ENCODE measurements at places on chromosomes 2 and 18.

DNA sequence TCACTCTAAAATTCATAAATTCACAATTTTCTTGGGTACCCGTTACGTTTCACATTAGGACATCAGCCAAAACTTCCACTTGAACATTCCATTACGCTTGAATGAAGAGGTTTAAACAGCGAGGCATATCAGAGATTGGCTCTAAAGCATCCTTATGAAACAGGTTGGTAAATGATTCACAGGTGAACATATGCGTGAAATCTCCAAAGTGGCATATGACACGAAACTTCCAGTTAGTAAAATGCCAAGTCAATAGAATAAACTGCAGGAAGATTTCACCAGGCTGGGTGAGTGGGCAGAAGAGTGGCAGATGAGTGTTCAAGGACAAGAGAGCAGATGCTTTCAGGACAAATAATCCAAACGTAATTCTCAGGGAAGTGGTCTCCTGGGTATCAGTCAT, 33.9 kb upstream of the GLS start:
- no peak for DNase-seq

DNA sequence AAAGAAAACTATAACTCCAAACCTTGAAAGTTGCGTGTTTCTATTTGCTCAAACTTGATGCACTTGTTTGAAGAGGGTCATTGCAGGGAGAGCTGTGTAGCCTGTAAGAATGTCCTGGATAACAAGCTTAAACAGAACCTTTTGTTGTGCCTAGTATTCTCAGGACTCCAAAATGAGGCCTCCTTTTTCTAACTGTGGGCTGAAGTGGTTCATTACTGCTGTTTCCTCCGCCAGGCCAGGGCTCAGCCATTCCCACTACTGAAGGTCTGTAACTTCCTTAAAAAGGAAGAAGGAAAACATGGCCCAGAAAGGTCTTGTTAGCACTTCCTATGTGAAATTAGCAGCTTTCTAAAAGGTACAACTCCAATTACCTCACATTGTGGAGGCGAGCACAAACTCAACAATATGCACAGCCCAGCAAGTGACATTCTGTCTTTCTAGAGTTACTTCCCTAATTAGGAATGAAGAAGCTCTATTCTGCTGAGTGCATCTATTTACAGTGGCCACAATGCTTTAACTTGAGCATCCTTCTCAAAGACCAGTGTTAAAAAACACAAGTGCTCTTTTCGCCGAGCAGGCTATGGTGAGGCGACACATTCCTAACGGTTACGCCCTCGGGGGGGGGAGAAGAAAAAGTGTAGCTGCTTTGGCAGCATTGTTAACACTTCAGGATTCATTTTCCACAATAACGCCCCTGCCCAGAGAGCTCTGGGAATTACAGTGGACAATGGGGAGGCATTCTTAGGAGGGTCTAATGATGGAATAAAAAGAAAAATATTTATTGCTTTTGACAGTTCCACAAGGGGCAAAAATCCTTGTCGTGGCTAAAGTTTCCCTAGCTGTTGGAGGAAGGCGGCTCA, 136.9 kb upstream of the SIX3 start:
- DNase-seq, result no peak

GRCh38 chr2:186570604-186571003, 19.3 kb upstream of the ITGAV start:
- DNase-seq, result no peak

DNA sequence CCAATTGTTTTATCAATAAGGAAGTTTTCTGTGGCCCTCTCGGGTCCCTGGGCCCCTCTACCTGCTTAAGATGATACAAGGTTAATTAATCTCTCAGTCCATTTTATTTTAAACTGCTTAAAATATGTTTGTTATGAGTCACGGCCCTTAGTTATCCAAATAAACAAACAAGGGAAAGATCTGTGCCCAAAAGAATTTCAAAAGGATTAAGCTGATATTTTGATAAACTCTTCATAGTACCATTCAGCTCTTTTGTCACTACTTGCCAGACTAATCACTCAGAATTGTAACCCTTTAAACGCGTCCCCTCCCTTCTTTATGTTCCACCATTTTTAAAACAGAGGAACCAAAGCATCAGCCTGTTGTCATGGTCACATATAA, 144.7 kb upstream of the STK17B start:
- no peak for DNase-seq

- DNase-seq, result no peak
Observed at GRCh38 chr18:36706134-36706881, 122.5 kb downstream of the TPGS2 start.

DNA sequence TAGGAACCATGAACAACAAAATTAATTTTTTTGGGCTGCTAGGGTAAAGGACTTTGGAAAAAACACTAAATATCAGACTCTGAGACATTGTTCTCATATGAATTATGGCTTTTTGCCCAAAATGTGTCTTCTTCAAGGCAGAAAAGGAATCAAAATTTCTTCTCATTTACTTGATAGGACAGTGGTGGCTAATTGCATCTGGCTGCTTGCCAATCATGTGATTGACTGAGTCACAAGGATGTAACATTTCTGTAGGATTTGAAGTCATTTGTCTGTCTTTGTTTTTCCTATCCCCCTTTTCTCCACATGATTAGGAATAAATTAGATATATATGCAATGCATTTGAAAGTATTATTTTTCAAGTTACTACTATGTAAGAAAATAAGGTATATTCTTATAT, 130.2 kb downstream of the SLC4A10 start:
- no peak for DNase-seq

GRCh38 chr18:55651236-55651635, 63.2 kb upstream of the TCF4 start:
- no peak for DNase-seq

- no peak for DNase-seq
Observed at GRCh38 chr2:200814917-200815316, 3.2 kb downstream of the BZW1 start.

GRCh38 chr2:20073460-20073859, 22.0 kb upstream of the LAPTM4A start:
- DNase-seq, result no peak

GRCh38 chr2:196927376-196928225, 1.1 kb upstream of the PGAP1 start:
- peak; percentile 8 for DNase-seq

DNA sequence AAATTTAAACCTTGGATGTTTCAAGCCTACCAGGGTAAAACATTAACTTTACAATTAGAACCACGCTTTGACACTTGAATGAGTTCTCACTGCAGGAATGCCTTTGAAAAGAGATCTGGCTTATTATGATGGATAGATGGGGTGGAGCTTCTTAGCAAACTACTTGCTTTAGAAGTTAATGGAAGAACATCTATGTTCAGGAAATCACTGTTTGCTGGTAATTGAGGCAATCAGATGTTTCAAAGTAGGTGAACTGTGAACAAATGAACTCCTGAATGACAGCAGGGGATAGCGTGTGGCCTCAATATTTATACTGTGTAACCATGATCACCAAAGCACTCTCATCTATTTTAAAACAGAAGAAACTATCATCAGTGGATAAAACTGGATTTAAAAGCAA, 383.6 kb downstream of the PIK3C3 start:
- no peak for DNase-seq

DNA sequence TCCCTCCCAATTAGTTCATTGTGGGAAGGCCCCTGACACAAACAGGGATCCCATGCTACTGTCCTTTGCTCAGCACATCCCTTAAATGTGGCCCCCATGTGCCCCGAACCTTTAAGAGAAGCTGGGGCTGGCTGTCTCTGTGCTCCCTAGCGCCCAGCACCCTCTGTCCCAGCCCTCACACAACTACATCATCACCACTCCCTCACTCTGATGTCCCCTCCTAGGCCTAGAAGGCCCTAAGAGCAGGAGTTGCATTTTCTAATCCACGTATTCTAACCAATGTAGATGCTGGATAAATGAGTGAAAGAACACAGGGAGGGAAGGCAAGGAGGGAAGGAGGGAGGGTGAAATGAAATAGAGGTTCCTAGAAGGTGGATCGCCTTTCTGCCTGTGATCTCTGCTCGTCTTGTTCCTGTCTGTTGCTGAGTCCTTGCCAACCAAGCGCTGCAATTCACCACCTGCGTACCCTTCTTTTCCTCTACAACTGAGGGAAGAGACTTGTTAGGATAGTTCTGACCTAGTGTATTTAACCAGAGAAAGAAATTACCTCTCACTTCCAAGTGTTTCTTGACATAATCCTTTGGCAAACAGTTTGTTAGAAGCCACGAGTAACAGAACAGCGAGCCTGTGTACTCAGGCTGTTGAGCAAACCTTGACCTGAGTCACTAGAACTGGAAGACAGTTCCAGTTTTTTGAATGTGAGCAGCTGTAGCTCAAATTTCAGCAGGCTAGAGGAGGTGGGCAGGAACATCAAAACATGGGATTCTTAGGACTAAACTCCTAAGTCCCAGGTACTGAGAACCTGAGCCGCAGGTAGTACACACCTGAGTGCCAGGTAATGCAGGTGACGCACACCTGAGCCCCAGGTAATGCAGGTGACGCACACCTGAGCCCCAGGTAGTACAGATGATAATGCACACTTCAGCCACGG, 181.5 kb upstream of the ID2 start:
- no peak for DNase-seq

DNA sequence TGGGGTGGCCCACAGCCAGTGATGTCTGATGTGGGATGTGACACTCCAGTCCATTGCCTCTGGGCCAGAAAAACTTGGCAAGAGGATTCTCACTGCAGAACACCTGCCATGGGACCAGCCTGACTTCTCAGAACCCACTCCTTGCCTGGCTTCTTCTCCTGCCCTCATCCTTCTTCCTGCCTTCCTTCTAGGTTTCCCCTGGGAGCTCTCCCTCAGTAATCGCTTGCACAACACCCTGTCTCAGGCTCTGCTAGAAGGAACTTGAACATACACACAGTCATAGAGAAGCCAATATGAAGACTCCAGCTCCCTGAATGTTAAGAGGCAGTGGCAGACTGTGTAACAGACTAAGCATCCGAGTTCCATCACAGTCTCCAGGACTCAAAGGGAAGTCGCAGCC, 4.3 kb upstream of the COL6A3 start:
- DNase-seq, result no peak

GRCh38 chr18:63258749-63259566, 60.6 kb downstream of the BCL2 start:
- DNase-seq, result no peak

DNA sequence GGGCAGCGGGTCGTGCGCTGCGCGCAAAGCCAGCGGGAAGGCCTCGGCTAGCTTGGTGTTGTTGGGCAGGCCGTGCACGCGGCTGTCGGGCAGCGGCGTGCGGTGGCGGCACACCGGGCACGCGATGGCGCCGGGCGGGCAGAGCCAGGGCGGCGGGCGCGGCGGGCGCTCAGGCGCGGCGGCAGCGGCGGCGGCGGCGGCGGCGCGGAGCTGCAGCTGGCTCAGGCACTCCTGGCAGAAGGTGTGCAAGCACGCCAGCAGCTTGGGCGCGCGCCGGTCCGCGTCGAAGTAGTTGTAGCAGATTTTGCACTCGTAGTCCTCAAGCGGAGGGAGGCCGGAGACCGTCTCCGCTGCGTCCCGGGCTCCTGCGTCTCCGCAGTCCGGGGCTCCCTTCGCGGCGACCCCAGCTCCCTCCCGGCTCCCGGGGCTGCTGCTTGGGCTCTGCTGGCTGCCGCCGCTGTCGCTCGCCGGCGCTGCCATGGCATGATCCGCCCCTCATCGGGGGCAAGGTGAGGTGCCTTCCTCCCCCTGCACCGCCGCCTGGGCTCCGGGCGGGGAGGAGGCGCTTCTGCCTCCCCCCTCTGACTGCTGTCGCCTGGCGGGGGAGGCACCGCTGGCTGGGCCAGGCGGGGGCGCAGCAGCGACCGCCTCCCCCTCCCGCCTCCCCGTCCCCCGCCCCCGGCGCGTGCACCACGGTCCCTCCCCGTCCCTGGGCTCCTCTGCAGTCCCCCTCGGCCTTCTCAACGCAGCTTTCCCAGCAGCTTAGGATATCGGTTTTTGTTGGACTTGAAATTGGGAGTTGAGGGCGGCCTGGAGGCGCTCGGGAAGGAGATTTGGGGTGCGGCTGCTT, 21.0 kb upstream of the PAX3 start:
- DNase-seq, result no peak

DNA sequence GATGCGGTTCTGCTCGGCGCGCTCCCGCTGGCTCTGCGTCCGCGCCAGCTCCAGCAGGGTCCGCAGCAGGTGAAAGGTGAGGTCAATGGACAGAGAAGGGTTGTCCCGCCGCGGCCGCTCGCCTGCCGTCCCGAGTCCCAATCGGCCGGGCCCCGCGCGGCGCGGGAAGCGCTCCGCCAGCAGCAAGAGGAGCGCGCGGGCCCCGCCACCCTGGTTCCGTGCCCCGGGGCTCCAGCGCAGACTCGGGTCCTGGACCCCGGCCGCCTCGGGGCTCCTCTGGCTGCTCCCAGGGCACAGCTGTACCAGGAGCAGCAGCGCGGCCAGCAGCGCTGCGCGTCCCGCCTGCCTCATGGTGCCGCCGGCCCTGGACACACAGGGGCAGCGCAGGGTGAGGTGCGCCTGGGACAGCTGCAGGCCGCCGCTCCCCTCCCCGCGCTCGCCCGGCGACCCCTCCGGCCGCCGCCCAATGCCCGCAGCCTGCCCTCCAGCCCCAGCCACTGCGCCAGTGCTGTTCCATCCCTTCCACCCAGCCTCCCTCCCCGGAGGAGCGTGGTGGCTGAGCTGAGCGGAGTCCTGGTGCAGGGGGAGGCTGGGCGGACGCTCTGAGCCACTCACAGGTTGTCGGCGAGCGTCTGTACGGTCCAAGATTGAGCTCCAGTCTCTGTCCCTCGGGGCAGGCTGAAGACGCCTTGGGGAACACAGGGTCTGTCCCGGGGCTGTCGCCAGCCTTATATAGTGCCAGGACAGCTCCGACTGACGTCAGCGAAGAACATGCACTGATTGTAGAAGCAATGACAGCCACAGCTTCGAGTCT, 493 bp downstream of the UCN start:
- DNase-seq, result no peak

DNA sequence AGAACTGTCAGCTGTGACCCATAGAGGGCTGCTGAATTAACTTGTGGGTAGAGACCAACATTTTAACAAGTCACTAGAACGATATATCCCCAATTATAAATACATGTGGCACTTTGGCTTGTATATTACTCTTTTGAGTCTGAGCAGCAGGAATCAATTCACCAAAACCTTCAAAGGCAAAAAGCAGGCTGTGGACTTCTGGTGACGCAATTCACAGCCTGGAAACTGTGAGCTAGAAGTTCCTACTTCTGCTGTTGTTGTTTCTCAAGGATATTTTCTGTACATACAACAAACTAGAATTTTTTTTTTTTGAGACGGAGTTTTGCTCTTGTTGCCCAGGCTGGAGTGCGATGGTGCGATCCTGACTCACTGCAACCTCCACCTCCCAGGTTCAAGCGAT, 37.3 kb downstream of the PTCD3 start:
- DNase-seq, result no peak
